ENCODE measurements at places on chromosomes 16 and 17.

- DNase-seq, result no peak
Observed at GRCh38 chr16:26447570-26447969, 619.2 kb upstream of the C16orf82 start.

- no peak for DNase-seq
Observed at GRCh38 chr17:55171634-55172328, 93.0 kb upstream of the HLF start.

DNA sequence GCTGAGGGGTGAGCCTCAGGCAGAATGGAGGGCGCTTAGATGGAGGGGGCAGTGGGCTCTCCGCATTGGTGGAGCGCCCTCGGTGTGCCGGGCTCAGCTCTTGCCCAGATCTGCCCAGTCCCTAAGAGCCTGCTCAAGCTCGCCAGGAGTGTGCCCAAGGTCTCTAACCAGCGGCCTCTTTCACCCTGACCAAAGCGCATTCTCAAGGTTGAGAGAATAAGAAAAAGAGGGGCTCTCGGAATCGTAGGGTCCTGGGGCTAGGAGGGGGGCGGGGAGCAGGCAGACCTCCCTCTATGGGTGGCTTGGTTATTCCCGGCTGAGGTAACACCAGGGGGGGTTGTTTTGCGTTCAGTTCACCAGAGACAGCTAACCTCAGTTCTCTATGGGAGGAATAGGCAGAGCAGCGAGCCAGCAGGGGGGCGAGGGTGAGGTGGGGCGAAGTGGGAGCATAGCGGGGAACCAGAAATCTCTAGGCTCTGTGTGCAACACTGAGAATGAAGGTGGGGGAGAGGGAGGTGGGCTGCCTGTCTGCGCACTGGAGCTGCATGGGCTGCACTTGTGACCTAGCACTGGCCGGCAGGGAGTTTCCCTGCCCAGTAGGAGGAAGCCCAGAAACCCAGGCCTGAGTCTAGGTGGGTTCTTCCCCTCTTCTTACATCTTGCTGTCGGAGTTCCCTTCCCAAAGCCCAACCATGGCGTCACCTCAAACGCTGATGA, 3.0 kb downstream of the TMEM132E start:
- no peak for DNase-seq

DNA sequence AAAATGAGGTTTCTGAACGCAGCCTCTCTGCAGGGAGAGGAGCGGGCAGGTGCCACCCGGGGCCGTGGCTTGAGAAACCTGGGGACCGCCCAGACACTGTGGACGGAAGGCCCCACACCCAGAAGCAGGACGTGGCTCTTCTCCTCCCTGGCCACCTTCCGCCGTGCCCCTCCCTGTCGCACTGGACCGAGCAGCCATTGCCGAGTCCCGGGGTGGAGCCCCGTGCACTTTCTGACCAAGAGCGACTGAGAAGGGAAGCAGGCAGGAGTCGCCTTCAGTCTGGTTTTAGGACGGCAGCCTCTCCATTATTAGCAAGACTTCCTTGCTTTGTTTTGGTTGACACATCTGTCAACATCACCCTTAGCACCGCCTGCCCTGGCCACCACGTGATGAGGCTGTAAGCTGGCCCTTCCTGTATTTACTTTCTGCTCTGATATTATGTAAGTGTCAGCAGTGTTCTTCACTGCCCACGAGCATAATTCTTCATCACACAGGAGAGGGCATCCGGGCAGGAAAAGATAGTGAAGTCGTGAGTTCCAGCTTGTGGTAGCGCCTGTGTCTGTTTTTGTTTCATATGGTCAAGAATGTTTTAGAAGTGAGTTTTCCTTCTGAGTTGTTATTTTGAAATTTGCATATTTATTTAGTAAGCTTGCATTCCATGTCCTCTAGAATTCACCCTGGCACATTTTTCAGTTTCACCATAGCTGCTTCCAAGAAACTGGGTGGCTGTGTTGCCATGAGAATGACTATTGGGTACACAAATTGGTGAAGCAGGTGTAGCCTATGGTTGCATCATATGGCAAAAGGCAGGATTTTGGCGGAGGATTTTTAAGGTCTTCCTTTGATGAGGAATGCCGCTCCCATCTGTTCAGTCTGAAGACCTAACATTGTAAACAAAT, 1.0 kb downstream of the HERPUD1 start:
- DNase-seq, result peak; percentile 82

GRCh38 chr17:81285179-81285878, 9.8 kb downstream of the SLC38A10 start:
- DNase-seq, result peak; percentile 84

GRCh38 chr16:83701494-83701893, 106.3 kb upstream of the HSBP1 start:
- DNase-seq, result peak; percentile 76

DNA sequence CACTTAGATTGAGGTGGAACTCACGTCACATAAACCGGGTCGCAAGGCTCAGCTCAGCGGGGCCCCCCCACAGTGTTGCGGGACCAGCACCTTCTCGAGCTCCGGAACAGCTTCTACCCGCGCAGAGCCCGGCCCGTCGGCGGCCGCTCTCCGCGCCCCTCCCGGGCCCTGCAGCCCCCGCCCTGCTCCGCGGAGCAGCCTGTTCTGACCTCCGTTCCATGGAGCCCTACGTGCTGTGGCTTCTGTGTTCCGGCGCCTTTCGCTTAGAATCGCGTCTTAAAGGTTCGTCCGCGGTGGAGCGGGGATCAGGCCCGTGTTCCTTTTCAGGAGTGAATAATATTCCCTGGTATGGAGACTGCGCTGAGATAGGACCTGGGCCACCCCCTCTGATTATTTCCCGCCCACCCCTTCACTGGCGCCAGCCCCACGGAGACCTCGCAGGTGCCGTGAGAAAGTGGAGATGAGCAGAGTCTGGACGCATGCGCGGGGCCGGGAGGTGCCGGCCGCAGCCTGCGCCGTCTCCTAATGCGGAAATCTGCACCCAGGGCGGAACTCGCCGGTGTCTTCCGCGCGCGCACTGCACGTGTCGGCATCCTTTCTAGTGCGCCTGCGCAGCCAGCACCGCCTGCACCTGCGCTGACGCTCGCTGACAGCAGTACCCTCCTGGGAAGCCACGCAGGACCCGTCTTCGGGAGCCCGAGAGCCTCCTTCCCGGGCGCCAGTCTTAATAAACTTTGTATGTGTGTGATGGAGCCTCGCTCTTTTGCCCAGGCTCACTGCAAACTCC, 30.9 kb downstream of the ZNF778 start:
- DNase-seq, result no peak

Measured in left forelimb (tissue), 1 donor.